ENCODE measurements at places on chromosomes 3 and 15.

- no peak for DNase-seq
Observed at GRCh38 chr15:60520825-60521368, 42.0 kb upstream of the ICE2 start.

GRCh38 chr3:8846176-8846575 is 76.8 kb upstream of the OXTR start:
- DNase-seq = no peak

DNA sequence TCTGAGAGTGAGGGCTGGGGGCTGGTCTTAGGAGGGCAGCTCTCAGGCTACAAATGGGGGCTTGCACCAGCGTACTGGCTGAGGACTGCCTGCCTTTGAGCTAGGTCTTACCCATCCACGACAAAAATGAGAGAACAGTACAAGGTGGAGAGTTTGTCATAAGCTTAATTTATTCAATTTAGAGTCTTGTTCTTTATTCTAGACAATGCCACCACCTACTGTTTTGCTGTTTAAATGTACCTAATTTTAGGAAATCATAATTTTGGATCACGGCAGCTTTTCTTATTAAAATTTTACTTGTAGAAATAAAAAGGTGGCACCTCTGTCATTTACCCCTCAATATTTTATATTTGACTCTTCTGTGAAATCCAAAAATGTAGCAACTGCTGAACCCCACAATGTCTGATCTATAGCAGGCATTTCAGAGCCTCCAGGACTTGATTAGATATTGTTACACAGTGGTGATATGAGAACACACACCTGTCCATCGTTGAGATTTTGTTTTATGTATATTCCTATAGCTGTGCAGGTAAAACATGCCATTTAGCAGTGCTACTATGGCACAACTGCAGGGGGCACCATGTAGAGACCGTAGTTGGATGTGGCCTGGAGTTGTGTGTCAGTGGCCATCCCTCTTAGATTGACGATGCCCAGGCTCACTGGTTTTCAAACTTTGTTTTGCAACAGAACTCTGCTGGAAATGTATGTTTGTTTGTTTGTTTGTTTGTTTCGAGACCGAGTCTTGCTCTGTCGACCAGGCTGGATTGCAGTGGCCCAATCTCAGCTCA is 88.6 kb downstream of the SLCO3A1 start:
- DNase-seq = no peak

GRCh38 chr3:14768881-14769280 is 49.9 kb upstream of the FGD5 start:
- no peak for DNase-seq

DNA sequence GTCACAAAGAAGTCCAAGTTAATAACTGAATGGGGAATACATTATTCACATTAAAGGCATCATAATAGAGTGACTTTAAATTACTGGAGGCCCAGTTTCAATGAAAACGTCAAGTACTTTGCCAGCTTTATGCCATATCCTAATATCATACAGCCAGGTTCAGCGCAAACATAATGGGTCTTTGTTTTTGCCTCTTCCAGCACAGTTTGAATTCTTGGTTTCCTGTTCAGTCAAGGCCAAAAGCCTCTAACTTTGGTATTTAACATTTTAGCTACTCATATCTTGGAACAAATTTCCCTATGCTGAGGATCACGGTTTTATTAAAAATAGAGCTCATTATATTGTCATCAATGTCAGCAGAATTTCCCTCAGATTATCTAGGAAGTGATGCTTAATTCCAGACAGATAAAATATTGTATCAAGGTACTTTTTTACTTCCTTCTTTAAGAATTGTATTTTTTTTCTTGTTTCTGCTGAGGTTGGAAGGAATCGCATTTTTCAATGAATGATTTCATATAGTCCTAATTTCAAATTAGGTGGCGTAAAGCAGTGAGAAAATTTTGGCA is 269.2 kb downstream of the THRB start:
- no peak for DNase-seq

GRCh38 chr15:57284535-57284934 is 91.8 kb upstream of the CGNL1 start:
- no peak for DNase-seq

- DNase-seq = no peak
Observed at GRCh38 chr3:153373606-153374005, 211.6 kb downstream of the RAP2B start.

GRCh38 chr3:43224405-43225073 is 61.8 kb upstream of the SNRK start:
- DNase-seq = no peak

GRCh38 chr15:85527895-85528294 is 147.5 kb downstream of the AKAP13 start:
- peak; percentile 54 for DNase-seq

DNA sequence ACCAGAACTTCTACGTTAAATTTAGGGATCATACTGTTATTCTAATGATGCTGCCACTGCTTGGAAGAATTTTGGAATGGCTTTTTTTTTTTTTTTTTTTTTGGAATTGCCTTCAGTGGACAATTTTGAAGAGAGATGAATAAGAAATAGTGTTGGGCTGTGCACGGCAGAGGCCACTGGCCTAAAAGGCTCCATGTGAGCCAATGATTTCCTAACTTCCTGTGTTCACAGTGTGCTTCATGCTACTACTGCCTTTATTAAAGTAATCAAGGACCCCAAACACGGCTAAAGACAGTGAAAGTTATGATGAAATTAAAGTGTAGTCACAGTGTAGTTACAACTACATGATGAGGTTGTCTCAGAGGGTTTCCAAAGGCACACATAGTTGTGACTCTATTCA is 100.8 kb upstream of the TNFAIP8L3 start:
- no peak for DNase-seq
